Stimulated activated effector memory CD8-positive, alpha-beta T cell treated with anti-CD3 and anti-CD28 coated beads, Interleukin-12 subunit alpha, Interleukin-12 subunit beta, amount 100 ng/mL, for 72 hours (primary cell): ENCODE measurements at places on chromosomes 3 and 15.
A peak's percentile ranks its signal among the peaks of the same experiment; 100 is the strongest.

DNA sequence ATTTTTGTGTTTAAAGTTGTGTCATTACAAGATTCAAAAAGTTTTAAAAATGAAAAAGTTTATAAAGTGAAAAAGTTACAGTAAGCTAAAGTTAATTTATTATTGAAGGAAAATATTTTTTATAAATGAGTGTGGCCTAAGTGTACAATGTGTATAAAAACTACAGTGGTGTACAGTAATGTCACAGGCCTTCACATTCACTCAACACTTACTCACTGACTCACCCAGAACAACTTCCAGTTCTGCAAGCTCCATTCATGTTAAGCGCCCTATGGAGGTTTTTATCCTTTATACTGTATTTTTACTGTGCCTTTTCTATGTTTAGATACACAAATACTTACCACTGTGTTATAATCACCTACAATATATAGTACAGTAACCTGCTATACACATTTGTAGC, 76.3 kb downstream of the DTWD1 start:
- DNase-seq = no peak

GRCh38 chr15:68791431-68792283, 29.0 kb downstream of the ANP32A start:
- DNase-seq = peak; percentile 81

DNA sequence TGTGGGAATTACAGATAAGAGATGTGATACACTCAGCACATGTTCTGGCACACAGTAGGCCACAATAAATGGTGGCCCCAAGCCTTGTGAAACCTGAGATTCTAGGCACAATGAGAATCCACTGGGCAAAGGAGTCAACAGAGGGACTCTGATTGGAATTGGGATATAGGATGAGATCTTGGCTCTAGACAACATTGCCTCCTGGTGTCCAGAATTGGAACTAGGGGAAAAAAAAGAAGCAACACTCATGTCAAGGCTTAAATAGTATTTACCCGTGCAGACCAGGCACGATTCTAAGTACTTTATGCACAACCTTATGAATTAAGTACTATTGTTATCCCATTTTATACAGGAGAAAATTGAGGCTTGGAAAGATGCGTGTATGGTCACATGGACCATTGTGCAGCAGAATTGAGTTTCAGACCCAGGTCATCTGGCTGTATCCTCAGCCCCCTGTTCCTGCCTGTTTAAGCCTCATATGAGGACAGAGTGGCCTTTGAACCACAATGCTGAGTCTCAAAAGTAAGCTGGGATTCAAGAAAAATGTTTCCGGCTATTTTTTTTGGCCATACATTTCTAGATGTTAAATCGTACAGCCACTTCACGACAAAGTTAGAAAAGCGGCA, 124.8 kb downstream of the SV2B start:
- DNase-seq = no peak

GRCh38 chr15:95826412-95827195, 503.9 kb upstream of the NR2F2 start:
- no peak for DNase-seq

DNA sequence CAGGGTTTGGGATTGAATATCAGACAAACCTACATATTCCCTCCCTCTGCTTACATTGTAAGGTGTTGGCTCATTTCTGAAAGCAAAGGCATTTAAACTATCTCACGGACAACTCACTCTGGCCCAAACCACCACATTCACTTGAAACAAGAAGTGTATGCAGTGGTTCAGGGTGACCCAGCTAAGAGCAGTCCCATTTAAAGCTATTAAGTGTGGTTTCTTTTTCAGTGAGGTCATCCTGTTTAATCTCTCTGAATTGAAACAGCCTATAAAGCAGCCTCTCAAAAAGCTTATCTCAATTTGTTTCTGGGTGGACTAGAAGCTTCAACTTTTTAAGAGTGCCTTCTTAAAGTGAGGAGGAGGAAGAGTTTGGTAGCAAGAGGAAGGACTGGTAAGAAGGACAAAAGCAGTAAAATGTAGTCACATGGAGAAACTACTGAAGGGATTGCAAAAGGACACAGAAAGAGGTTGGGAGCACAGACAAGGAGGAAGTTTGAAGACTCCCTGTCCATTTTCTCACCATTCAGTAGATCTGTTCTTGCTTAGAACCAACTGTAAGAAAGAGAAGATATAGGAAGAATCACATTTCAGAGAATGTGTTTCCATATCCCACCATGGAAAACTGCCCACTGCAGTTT, 151.6 kb downstream of the TMCO5A start:
- DNase-seq = no peak

DNA sequence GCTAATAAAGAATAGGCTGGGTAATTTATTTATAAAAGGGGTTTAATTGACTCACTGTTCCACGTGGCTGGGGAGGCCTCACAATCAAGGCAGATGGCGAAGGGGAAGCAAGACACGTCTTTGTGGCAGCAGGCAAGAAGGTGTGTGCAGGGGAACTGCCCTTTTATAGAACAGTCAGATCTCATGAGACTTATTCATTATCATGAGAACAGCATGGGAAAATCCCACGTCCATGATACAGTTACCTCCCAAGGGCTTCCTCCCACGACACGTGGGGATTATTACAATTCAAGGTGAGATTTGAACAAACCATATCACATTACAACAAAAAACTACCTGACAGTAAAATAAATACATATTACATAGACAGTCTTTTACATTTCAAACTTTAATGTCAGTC, 414.9 kb downstream of the NAALADL2 start:
- DNase-seq = no peak

GRCh38 chr3:101312545-101312944, 7.8 kb downstream of the IMPG2 start:
- DNase-seq = no peak

GRCh38 chr3:116288485-116288884, 156.8 kb downstream of the LSAMP start:
- no peak for DNase-seq

DNA sequence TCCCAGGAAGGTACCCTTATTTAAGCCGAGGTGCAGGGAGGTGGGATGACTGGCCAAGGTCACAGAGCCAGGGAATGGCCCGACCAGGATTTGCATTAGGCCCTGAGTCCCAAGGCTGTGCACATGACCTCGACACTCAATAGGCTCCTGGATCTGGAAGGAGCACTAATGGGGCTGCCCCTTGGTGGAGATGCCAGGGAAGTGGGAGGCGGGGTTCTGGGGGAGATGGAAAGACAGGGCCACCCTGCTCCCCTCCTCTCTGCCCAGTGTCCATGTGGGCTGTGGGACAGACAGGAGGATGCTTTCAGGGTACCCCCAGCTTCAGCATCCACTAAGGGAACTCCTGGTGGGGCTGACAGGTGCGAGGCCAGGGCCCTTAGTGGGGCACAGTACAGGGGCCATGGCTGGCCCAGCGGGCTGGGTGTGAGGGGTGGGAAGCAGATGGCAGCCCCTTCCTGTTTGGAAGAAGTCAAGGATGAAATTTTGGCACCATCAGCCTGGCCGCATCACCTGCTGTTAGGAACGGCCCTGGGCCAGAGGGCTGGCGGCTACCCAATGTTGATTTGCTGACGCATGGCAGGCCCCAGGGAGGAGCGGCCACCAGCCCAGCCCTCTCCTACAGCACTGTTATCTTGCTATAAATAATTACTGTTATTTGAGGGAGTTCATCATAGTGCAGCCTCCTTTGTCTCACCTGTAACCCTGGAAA, 37.3 kb downstream of the ATP2B2 start:
- DNase-seq = no peak

DNA sequence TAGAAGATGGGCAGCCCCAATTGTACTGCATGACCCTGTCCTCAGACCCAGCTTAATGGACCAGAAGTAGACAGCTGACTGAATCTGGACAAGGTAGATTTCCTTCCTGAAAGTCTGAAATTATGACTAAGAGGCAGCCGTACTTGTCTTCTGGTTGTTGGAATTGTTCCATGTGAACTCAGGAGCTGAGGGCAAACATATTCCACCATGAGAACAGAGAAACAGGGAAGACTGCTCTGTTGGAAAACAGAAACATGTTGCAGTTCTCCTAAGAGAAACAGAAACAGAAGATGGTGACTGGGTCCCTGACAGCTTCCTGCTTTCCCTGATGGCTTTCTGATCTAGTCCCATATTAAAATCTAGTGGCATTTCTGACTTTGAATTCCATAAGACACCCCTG, 24.1 kb downstream of the POPDC2 start:
- DNase-seq = no peak

- no peak for DNase-seq
Observed at GRCh38 chr3:169657351-169658124, 6.0 kb downstream of the MECOM start.

- no peak for DNase-seq
Observed at GRCh38 chr3:132555306-132556035, 41.6 kb upstream of the ACKR4 start.

DNA sequence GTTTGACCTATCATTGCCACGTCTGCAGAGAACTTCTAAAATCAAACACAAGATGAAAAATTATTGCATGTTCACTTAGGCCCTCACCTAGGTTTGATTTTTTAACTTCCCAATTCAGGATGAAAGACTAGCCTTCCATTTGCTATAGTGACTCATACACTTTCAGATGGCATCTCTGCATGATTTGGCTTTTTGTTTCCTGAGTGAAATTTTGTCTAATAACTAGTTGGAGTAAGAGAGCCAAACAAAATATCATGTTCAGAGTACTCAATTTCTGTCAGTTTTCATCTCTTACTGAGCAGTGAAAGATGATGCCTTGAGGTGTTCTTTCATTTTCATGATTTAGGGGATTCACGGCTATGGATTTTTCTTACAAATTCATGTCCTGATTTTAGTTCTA, 122.9 kb downstream of the NSUN3 start:
- no peak for DNase-seq

- DNase-seq = no peak
Observed at GRCh38 chr15:89090791-89091626, 2.8 kb downstream of the ABHD2 start.

DNA sequence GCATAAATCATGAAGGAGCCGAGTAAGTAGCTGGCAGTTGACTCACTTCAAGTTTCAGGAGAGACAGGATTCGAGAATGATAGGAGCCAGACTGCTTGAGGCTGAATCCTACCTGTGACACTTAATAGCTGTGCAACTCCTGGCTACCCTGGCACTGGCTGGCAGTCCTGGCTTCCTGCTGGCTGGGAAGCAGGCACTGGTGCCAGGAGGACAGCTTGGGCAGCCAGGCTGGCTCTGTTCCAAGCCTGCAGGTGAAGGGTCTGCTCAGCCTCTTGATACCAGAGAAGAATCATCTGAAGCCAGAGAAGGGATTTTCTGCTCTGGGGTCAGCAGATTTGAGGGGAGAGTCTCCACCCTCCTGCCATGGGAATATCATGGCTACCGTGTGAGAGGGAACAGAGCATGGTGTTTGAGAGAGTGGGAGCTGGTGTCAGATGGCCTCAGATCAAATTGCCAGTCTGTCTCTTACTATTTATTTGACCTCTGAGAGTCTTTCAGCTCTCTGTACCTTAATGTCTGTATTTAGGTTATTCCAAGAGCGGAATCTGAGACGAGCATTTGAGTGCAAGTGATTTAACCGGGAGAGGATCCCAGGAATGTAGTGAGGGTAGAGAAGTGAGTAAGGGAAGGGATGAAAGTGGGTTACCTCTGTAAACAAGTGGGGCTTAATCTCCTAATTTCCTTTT, 4.4 kb upstream of the XIRP1 start:
- DNase-seq = no peak

- DNase-seq = peak; percentile 16
Observed at GRCh38 chr3:172106989-172107388, 67.6 kb downstream of the FNDC3B start.

GRCh38 chr3:109806929-109807328, 469.6 kb upstream of the DPPA4 start:
- peak; percentile 9 for DNase-seq

- no peak for DNase-seq
Observed at GRCh38 chr15:67784856-67785430, 40.4 kb upstream of the SKOR1 start.

DNA sequence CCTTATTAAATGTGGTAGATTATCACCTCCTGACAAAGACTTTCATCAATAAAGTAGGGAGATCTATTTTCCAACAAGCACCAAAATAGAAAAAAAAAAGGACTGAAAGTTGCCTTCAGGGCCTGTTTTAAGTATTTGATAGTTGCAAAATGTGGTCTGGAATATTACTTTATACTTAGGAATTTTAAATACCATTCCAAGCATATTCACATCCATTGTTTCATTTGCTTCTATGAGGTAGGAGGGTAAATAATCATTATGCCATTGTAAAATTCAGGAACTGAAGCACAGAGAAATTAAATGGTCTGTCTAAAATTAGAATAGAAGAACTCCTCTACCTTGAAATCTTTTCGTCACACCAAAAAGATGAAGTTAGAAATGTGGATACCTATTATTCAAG, 110.0 kb downstream of the TMCC1 start:
- DNase-seq = no peak

DNA sequence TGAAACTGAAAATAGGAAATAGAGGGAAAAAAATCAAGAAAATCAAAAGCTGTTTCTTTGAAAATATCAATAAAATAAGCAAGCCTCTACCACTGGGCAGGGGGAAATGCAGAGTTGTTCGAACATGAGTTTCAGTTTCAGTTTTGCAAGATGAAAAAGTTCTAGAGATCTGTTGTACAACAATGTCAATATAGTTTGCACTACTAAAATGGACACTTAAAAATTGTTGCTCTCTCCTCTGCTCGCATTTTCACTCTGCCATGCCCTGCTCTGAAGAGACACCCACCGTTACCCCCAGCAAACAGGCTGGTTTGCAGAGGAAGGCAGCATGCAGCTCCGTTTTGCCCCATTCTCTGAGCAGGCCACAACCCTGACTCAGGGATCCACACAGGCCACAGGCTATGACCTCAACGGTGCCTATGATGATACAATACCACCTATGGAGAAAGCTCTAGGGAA, 64.5 kb downstream of the ZNF148 start:
- DNase-seq = peak; percentile 37

DNA sequence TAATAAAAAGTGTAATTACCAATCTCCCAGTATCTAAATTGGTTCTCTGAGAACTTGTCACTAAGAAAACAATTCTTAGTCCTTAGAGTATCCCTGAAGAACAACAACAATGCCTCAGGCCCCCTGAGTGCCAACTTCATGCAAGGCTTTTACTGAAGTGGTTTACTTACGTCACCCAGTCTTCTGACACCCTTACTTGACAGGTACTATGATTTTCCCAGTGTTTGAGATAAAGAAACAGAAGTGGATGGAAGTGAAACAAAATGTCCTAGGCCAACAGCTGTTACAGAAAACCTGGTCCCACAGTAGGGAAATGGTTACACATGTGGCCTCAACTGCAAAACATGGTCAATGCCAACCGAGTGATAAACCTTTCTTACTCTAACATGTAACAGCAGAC, 331.1 kb downstream of the FOXP1 start:
- DNase-seq = no peak

GRCh38 chr3:1611824-1612223, 486.8 kb upstream of the CNTN4 start:
- no peak for DNase-seq

DNA sequence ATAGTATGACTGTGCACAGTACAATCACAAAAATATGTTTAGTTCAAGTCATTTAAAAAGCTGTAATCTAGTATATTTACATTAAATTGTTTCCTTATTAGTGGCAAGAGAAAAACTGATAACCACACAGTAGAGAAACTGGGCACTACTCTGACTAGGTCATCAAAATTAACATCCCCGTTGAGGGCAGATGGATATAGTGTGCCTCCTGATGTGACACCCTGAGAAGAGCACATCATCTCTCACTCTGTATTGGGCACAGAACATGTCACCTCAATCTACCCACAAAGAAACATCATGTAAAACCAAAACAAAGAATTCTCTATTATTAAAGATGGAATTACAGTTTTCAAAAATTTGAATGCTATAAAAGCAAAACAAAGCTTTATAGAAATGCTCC, 221.9 kb upstream of the NANOGP8 start:
- DNase-seq = no peak
